HuH-7 (cell line): ENCODE measurements at places on chromosomes 11 and 22.
A peak's percentile ranks its signal among the peaks of the same experiment; 100 is the strongest.

GRCh38 chr11:112404112-112404511 lies 143.5 kb upstream of the PLET1 start:
- no peak for DNase-seq

GRCh38 chr22:50145721-50146438 lies 24.7 kb upstream of the PANX2 start:
- peak; percentile 45 for DNase-seq

DNA sequence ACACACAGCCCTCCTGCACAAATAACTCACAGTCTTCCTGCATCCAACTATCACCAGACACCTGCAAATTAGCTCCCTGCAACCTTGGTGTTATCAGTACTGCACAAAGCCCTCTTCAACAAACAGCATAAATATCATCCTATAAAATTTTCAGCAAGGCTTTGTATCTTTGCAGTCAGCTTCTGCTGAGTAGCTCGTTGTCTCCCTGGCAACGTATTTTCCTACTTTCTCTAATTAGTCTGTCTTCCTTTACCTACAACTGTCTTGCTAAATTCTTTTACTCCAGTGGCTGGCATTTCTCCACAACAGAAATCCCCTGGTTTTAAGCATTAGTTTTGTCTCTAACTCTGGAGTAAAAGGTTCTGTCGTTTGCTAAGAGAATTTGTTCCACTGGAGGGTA lies 3.9 kb downstream of the OR8D4 start:
- no peak for DNase-seq

DNA sequence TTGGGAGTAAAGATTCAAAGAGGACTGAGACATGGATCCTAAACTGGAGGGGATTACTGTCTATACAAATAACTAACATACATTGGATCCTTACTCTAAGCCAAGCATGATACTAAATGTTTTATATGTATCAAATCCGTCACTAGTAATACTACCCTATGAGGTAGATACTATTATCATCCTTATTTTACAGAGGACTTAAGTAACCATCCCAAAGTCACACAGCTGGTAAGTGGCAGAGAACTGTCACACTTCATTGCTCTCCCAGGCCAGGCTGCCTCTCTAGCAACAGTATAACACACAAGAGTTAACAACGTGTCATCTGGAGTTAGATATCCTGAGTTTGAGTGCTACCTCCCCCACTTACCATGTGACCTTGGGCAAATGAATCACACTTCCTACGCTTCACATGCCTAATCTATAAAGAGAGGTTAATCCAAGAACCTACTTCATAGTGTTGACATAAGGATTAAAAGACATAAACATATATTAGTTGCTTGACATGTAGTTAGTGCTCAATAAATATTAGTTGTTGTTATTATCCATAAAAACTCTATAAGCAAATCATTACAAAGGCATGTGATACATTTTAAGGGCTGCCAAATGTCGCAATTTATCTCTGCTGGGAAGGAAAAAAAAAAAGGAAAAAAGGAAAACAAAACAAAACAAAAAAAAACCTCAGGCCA lies 33.8 kb upstream of the SPON1 start:
- no peak for DNase-seq

DNA sequence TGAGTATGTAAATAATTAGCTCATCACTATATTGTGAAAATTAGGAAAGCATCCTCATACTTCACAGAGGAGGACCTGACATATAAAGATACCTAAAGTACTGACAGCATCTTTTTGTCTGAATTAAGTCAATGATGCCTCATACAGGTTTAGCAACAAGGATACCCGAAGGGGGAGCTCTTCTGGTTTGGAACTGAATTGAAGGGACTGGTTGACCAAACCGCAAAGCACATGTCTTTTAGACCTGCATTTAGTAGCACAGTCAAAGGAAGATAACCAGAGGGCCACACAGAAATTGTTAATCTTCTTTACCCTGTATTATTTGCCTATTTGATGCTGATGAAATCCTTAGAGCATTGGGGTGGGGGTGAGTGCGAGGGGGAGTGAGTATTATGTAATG lies 12.9 kb upstream of the WT1 start:
- no peak for DNase-seq

GRCh38 chr11:85752890-85753581 lies 57.9 kb downstream of the SYTL2 start:
- DNase-seq: no peak

GRCh38 chr22:20955548-20955947 lies 11.5 kb upstream of the AIFM3 start:
- DNase-seq: no peak

GRCh38 chr22:49433717-49434611 lies 393.7 kb downstream of the BRD1 start:
- DNase-seq: peak; percentile 46

GRCh38 chr22:20107471-20107901 lies 8.4 kb upstream of the RANBP1 start:
- no peak for DNase-seq

DNA sequence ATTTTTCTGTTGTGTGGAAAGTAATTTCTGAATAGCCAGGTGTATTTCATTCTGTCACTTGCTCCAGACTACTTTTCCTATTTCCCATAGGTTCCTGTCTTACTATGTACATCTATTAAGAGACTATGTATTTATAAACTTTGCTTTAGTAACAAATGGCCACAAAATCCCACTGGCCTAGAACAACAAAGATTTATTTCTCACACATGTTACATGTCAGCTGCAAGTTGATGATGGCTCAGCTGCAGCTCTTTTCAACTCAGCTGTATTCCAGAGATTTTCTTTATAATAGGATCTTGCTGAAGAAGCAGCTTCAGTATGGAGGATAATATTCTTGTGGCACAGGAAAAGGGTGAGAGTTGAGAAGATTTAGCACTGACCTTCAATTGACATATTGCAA lies 539.6 kb upstream of the LRRC4C start:
- no peak for DNase-seq

- DNase-seq: no peak
Measured at GRCh38 chr11:129281471-129282415, 89.6 kb upstream of the ARHGAP32 start.

GRCh38 chr11:73195191-73196007 lies 22.7 kb upstream of the P2RY2 start:
- no peak for DNase-seq

DNA sequence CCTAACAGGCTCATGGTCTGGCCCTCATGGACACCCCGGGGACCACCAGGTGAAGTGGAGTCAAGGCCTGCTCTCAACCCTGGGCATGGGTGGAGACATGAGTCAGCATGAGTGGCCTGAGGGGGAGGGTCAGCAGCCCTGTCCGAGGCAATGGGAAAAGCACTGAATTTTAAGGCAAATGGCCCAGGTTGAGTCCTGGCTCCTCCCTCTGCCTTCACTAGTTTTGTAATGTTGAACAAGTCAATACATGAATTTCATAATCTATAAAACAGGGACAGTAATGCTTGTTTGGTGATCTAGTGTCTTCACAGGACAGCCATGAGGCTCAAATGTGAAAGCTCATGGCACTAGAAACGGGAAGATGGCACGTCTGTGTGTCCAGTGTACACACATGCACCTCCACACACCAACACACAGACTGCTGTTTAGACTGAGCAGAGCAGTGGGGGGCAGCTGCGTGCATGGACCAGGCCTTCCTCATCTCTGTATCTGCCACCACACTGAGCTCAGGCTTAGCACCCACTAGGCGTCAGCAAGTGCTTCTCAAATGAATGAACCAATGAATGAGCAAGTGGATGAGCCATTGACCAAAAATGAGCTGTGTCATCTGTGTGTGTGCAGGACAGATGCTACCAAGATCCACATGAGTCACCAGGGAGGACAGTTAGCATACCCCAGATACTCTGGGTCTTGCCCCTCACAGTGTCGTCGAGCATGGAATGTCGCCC lies 63.4 kb downstream of the NRXN2 start:
- no peak for DNase-seq

DNA sequence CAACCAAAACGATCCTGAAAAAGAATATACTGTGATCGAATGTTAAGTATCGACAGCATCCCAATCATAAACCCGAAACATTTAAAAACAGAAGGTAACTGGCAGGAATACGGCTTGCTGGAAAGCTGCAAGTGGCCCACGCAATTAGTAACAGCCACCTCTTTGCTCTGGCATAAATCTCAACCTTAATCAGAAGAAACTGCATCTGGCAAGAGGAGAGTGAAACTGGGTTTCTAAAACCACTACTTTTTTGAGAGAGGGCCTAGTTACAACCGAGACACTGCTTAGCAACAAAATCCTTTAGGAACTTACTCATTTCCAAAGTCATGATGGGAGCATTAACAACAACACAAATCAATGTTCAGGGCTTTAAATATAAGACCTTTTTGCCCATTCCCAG lies 7.9 kb downstream of the NCAPD3 start:
- no peak for DNase-seq

DNA sequence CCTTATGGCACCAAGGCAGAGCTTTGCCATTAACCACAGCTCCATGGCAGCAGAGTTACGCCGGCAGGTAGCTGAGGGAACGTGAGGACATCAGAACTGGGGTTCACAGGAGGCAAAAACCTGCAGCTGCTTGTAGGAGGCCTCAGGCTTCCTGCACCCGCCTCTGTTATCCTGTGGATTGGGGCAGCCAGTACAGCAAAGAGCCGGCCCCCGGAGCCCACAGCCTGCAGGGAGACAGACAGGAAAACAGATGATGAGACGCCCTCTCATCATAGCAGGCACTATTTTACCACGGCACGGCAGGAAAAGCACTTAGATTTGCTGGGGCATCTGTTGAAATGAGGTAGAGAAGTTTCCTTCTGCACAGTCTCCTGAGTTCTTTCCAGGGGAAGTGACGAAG lies 870.3 kb downstream of the TBC1D22A start:
- DNase-seq: no peak

DNA sequence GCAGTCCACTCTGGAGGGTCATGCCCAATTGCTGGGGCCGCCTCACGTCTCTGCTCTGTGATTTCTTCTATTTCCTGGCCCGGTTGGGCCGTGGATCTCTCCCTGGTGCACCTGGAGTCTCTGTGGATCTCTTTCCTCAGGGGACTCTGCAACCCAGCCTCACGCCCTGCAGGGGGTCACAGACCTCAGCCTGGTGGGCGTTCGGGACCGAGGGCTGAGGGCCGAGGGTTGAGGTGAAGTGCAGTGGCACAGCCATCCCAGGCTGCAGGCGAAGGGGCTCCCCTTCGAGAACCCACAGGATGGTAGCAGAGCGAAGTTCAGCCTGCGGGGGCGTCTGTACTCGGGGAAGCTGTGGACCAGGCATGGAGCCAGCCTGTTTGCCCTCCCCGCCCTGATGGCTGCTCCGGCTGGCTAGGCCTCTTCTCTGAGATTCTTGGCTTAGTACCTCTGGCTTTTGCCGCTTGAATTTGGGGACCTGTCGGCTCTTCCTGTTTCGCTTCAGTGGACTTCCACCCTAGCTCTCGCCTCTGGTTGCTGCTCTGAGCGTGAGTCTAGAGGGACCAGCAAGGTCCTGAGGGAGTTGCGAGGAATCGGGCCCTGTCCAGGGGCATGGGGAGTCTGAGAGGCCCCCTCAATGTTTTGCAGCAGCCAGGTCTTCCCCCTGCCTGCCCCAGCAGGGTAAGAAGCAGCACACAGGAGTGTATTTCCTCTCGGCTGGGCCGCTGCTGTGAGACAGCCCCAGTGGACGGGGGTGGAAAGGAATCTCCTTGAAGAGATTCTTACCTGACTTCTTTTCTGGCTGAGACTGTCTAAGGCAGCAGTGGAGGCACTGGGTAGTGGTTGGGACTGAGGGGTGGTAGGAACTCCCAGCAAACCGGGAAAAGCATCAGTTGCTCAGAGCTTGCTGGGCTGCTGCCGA lies 140.8 kb downstream of the TBC1D22A start:
- DNase-seq: no peak

DNA sequence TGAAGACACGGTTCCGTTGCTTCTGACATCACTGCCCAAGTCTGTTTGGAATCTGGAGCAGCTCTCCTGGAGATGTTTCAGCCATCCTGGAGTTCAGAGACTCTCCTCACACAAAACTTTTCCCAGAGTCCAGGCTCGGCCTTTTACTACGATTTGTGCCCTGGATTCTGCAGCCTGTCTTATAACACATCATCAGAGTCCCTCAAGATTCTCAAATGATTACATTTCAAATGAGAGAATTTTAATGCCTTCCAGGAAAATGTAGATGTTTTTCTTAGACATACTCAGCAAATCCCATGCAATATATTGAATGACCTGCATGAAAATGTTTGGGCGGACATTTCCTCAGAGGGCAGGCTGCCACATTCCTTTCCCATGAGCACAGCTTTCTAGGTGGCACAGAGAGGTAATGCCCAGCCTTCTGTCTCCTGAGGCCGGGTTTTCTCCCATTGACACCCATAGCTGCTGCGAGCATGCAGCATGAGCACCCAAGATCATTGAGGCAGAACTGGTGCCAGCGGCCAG lies 129.1 kb downstream of the SNX19 start:
- no peak for DNase-seq

GRCh38 chr11:92462821-92463220 lies 238.2 kb downstream of the FAT3 start:
- DNase-seq: no peak

GRCh38 chr11:36073411-36074203 lies 129.7 kb downstream of the LDLRAD3 start:
- DNase-seq: no peak

- DNase-seq: no peak
Measured at GRCh38 chr22:35486116-35486631, 54.5 kb upstream of the RASD2 start.

DNA sequence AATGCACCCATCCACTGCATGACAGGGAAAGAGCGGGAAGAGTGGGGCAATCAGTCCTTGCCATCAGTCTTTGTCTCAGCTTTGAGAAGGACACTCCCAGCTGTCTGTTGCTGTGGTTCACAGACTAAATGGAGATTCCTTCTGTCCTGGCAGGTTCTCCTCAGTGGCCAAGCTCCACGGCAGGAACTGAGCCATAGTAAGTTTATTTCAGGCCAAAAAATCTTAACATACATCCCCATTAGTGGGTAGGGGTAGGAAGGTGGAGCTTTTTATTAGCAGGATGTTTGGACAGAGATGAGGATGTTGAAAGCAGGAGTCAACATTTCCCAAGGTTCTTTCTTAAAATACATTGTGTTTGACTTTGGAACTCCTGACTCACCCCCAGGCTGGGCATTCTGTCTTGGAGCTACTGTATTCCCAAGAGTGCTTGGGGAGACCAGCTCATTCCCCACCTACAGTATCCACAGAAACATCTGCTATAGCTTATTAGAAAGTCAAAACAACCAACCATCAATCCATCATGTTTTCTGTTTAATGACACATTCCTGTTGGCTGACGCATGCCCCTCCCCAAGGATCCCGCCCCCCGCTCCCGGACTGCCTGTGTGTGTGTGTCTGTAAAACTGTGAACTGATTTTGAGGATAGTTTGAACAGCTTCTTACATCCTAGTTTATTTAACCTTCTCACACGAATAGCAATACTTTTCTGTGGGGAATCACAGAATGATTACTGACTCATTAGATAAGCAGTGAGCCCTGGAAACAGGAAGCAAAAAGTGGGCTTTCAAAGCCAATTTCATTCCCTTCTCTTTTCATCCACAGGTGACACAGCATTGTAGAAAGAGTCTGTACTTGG lies 109.5 kb downstream of the CCDC81 start:
- no peak for DNase-seq
